ENCODE measurements at places on chromosomes 1 and 21.
A peak's percentile ranks its signal among the peaks of the same experiment; 100 is the strongest.

DNA sequence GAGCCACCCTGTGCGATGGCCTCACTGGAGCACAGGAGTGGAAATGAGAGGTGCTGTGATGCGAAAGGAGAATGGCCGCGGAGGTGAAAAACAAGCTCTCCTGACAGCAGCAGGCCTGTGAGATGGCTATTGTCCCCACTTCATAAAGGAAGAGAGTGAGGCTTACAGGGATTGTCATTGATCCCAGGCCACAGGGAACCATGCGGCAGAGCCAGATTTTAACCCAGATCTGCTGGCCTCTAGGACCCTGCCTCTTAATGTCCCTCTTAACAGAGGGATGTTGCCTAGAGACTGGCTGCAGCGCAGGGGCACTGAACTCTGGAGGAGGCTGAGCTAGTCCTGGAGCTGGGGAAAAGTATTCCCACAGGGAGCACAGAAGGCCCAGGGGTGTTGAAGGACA is 3.1 kb upstream of the SYTL1 start:
- DNase-seq = no peak

DNA sequence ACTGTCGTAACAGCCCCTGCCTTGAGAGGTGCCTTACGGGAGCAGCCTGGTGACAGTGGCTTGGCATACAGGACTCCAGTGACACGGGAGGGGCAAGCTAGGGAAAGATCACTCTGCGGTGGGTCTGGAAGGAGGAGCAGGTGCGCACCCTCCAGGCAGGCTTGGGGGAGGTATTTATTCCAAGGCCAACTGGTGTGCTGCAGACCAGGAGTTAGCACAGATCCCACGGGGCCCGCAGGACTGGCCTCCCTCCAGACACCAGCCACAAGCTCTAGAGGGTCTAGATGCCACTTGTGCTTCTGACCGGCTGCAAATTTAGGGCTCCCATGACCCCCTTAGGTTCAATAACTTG is 22.1 kb downstream of the PSEN2 start:
- no peak for DNase-seq

- no peak for DNase-seq
Observed at GRCh38 chr1:218217040-218217439, 68.1 kb upstream of the RRP15 start.

GRCh38 chr1:71956613-71957285 is 325.6 kb downstream of the NEGR1 start:
- DNase-seq = no peak

GRCh38 chr1:88891318-88891950 is at the start of gene GTF2B:
GTF2B (minus strand) TSS chr1:88891567; CDS start chr1:88891499, 68 bp downstream.
- peak; percentile 79 for DNase-seq

Data from DMS79 (cell line).